ENCODE measurements at places on chromosomes 13 and 19.

DNA sequence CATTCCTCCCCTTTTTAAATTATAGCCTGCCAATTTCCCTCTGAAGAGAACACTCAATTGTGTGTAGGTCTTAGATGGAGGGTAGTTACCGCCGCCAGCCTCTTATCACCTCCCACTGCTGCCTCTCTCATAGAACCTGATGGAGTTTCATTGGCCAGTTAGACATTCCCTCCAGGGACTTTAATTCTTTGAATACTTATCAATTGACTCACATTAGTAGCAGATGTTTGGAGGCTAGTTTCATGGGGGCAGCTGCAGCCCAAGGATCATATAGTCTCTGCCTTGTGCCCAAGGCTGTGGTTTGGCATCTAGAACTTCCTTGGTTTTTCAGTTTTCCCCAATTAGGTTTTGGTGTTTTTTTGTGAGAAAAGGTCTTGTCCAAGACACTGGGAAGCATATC, 318.9 kb upstream of the HTR2A start:
- peak; percentile 82 for DNase-seq

- peak; percentile 19 for DNase-seq
Measured at GRCh38 chr19:41616792-41617621, 9.9 kb downstream of the CEACAM4 start.

DNA sequence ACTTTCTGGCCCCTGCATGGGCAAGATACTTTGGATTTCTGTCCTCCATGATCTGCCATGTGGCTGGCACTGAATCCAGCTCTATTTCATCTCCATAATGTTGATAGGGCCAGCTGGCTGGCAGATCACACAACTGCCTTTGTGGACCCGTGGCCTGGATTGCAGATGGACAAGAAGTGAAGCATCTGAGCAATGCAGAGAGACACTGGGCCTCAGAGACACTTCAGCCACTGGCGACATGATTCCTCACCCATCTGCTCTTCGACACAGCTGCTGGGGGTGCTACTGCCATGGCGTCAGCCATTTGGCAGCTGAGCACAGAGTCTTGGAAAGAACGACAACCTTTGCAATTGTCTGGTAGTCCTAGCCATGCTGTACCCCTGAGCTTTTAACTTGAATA, 79.5 kb upstream of the MYO16 start:
- DNase-seq = no peak

DNA sequence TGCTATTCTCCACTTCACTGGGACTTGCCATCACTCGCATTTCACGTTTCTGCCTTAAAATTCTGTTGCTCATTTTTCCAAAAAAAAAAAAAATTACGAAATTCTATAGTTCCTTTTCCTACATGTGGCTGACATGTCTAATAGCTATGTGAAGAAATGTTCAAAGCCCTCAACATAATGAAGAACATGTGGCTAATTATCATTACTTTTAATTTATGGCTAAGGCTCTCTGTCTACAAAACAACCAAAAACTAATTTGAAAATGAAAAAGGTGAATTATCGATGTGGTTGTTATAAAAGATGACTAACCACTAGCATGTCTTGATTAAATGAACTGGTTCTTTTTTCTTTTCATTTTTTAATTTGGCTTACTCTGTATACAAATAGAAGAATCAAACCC, 940.0 kb downstream of the EFNB2 start:
- no peak for DNase-seq

- DNase-seq = no peak
Measured at GRCh38 chr13:20389696-20390525, 135.7 kb downstream of the CRYL1 start.

DNA sequence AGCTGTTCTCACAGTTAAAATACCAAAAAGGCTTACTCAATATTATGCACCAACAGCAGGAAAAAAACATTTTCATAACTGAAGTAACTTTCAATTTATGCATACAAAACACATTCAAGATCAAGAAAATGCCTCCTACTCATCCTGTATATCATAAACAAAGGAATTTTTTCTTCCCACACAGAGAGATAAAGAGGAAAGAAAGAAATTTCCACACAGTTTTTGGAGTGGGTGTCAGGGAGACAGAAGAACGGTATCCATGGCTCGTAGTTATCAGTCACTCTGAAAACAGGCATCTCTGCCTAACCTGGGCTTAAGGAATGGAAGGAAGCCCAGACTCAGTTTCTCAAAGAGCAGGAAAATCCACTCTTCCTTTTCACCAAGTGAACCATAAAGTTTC, 92.4 kb upstream of the SIAH3 start:
- peak; percentile 47 for DNase-seq
